Neural crest cell (in vitro differentiated cells): ENCODE measurements at places on chromosomes 5 and 9. TPM values are rescaled to one million over a fixed set of nuclear protein-coding genes. Genes with fewer than 3 reads are reported as not detected.

The CER1 gene
- total RNA-seq: 0.32 and 0.40 TPM in 2 replicates

The MAMDC2 gene
- 0.21 and 0.25 TPM in 2 replicates for total RNA-seq

The LCN12 gene
- total RNA-seq: 0.50 and 1.1 TPM in 2 replicates

The THOC3 gene
- total RNA-seq: 77.1 and 89.0 TPM in 2 replicates

The CDC20B gene
- not detected in 2 replicates for total RNA-seq

The MLLT3 gene
- total RNA-seq: 53.7 and 57.3 TPM in 2 replicates

- no peak overlapping the region for H3K27ac ChIP-seq
- no peaks in the 10 kb centered on the region for H3K27me3 ChIP-seq
- H3K4me3 ChIP-seq: no peak overlapping the region
- H3K36me3 ChIP-seq: peaks cover 3% of the 10 kb centered on the region
These were observed 13.4 kb downstream of the ADAM19 start for GRCh38 chr5:157562111-157562581.

GRCh38 chr5:95027775-95028174 is 257.1 kb downstream of the MCTP1 start:
- no peak overlapping the region for H3K4me3 ChIP-seq
- no peaks in the 10 kb centered on the region for H3K4me1 ChIP-seq
- H3K27ac ChIP-seq: no peak overlapping the region
- H3K27me3 ChIP-seq: no peaks in the 10 kb centered on the region
- peaks cover 6% of the 10 kb centered on the region for H3K36me3 ChIP-seq

- H3K27ac ChIP-seq: peak overlapping the region; percentile 45
- peak overlapping the region; percentile 87 for H3K4me3 ChIP-seq
- H3K27me3 ChIP-seq: no peaks in the 10 kb centered on the region
- peaks cover 47% of the 10 kb centered on the region for H3K4me1 ChIP-seq
- no peak for DNase-seq
These were observed 158.7 kb upstream of the IER5L start for GRCh38 chr9:129336601-129337331.

- no peaks in the 10 kb centered on the region for H3K27me3 ChIP-seq
- H3K4me1 ChIP-seq: no peaks in the 10 kb centered on the region
- H3K27ac ChIP-seq: no peak overlapping the region
- DNase-seq: no peak
These were observed 112.6 kb downstream of the TMC1 start for GRCh38 chr9:72633966-72634365.

DNA sequence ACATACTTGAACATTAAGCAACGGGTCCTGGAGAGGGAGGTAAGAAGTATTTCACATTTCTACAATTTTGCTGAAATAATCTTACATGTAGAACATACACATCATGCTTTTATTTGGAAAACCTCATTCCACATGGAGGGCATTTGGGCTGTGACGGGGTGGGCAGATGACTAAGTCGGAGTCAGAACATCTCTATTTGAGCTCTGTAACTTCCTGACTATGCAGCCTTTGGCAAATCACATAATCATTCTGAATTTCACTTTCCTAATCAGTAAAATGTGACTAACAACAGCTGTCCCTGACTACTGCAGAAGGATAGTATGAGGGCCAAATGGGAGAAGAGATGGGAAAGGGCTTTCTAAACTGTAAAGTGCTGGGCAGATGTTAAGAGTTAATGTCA is 17.1 kb upstream of the IL6ST start:
- no peak overlapping the region for H3K4me3 ChIP-seq
- H3K27me3 ChIP-seq: no peaks in the 10 kb centered on the region
- peaks cover 4% of the 10 kb centered on the region for H3K36me3 ChIP-seq

GRCh38 chr9:92057226-92057625 is 58.0 kb downstream of the SPTLC1 start:
- H3K27ac ChIP-seq: no peak overlapping the region
- no peaks in the 10 kb centered on the region for H3K27me3 ChIP-seq
- peaks cover 23% of the 10 kb centered on the region for H3K4me1 ChIP-seq
- no peak for DNase-seq
- H3K4me3 ChIP-seq: no peak overlapping the region

GRCh38 chr9:127215268-127216209 is 49.0 kb upstream of the GARNL3 start:
- H3K27me3 ChIP-seq: no peaks in the 10 kb centered on the region
- H3K36me3 ChIP-seq: no peaks in the 10 kb centered on the region
- no peak overlapping the region for H3K27ac ChIP-seq
- no peak for DNase-seq
- no peak overlapping the region for H3K4me3 ChIP-seq

DNA sequence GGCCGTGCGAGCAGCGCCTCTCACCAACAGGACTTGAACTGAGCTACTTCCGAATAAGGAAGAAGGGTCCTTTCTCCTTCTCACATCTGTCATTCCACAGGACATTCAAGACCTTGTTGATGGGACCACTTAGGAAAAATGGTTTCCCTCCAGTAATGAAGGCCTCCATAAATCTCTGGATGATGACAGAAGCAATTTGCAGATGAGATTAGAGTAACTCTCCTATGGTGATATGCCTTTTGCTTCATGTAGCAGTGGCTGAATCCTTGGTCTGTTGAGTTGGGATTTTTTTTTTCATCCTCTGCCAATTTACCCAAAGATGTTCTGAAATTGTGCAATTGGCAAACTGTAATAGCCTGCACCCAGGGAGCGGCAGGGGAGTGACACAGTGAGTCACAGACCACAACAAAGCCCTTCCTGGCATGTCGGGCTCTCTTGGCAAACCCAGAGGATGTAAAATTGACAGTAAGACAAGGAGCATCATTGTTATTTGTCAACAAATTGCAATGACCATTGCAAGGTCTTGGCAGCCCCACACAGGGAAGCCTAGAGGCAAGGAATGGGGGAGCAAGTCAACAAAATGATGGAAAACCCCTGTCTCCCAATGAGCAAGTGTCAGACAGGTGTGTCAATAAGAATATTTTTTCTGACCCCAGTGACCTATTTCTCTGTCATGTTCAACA is 275.9 kb downstream of the ACTL7B start:
- DNase-seq: no peak
- no peak overlapping the region for H3K27ac ChIP-seq
- no peaks in the 10 kb centered on the region for H3K36me3 ChIP-seq
- no peak overlapping the region for H3K4me3 ChIP-seq
- no peaks in the 10 kb centered on the region for H3K4me1 ChIP-seq

GRCh38 chr5:111229221-111229835 is 5.1 kb downstream of the CAMK4 start:
- H3K27ac ChIP-seq: no peak overlapping the region
- no peaks in the 10 kb centered on the region for H3K36me3 ChIP-seq
- H3K4me3 ChIP-seq: no peak overlapping the region
- peaks cover 7% of the 10 kb centered on the region for H3K4me1 ChIP-seq

DNA sequence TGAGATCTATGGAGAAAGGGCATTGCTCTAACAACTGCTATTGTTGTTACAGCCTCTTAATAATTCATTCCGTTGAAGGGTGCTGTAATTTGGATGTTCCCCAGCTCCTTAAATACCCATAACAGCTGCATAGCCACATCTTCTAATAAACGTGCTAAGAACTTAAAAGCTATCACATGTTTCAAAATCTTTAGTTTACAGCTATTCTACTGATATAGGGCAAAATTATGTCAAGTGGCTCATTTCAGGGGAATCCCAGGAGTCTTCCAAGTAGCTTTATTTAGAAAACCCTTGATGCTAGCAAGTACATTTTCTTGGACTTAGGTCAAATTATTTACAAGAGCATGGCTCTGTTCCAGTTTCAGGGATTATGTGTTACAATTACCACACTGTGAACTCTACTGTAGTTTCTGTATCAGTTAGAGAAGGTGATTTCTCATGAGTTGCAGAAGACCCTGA is 990.4 kb upstream of the ACO1 start:
- H3K4me3 ChIP-seq: no peak overlapping the region
- peaks cover 12% of the 10 kb centered on the region for H3K4me1 ChIP-seq
- DNase-seq: no peak
- no peaks in the 10 kb centered on the region for H3K27me3 ChIP-seq
- no peak overlapping the region for H3K27ac ChIP-seq

DNA sequence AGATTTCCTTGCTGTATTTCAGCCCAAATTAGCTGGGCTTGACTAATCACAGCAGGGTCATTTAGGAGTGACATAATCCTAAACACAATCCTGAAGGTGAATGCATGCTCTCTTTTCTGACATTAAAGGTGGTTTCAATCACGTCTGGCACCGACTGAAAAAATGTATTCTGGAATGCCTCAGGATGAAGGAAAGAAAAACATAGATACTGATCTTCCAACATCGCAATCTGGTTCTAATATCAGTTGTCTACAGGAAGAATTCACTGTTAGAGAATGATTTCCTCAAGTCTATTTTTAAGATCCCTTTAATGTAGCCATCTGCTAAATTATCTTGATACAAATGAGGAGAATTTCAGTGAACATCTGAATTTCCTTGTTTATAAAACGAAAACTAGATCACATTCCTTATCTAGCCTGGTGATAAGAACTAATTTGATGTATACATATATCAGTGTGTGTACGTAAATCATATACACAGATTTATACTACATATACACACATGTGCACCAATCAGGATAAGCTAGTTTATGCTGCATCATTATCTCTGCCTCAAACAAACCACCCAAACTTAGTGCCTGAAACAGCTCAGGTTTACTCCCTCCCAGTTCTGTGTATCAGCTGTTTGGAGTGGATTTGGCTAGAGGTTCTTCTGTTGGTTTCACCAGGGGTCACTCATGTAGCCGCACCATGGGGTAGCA is 31.3 kb upstream of the TAS2R1 start:
- no peaks in the 10 kb centered on the region for H3K27me3 ChIP-seq
- no peak overlapping the region for H3K4me3 ChIP-seq
- H3K36me3 ChIP-seq: no peaks in the 10 kb centered on the region
- H3K27ac ChIP-seq: no peak overlapping the region
- no peak for DNase-seq

DNA sequence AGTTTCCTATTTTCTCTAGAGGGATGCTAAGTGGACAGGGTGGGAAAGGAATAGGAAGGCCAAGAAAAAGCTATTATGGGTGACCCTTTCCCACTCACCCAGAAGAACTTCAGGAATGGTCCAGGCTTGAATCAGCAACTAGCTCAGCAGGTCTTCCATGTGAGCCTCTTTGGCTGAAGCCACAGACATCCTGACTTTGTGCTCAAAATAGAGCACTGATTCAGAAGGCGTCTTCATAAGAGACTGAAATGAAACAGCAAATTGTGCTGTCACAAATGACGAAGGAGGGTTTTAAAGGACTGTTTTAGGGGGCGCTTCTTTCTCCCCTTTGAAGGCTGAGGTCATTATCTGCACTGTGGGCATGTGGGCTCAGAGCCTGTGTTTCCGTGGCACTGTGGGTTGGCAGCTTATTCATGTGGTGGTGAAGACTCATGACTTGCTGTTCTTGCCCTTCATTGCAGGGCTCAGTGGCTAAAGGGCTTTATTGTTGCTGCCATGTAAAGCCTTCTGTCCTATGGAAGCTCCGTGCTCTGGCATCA is 65.8 kb upstream of the NFIL3 start:
- no peaks in the 10 kb centered on the region for H3K4me1 ChIP-seq
- no peak overlapping the region for H3K27ac ChIP-seq
- DNase-seq: no peak

- H3K4me1 ChIP-seq: no peaks in the 10 kb centered on the region
- H3K36me3 ChIP-seq: no peaks in the 10 kb centered on the region
- DNase-seq: no peak
- H3K27me3 ChIP-seq: no peaks in the 10 kb centered on the region
- H3K4me3 ChIP-seq: no peak overlapping the region
- H3K27ac ChIP-seq: no peak overlapping the region
These were observed 44.2 kb upstream of the MAST4 start for GRCh38 chr5:66551945-66552344.

- no peaks in the 10 kb centered on the region for H3K27me3 ChIP-seq
- H3K4me3 ChIP-seq: no peak overlapping the region
- no peaks in the 10 kb centered on the region for H3K4me1 ChIP-seq
- no peak overlapping the region for H3K27ac ChIP-seq
- H3K36me3 ChIP-seq: no peaks in the 10 kb centered on the region
These were observed 8.6 kb upstream of the CCNH start for GRCh38 chr5:87421307-87421706.

DNA sequence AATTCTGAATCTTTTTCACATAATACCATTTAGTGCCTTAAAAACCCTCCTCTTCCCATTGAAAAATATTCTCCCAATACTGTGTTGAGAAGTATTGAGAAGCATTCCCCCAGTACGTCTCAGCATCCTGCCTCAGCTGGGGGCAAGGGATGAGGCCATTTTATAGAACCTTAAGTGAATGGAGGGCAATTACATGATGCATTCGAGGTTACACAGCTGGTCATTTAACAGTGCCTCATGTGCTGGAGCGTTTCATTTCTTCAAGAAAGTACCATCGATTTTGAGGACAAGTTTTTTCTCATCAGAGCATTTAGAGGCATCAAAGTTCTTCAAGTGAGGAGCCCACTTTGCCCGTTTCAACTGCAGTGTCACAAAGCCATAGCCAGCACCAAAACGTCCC is 135.6 kb downstream of the DOCK2 start:
- H3K27me3 ChIP-seq: peaks cover 14% of the 10 kb centered on the region
- H3K4me1 ChIP-seq: no peaks in the 10 kb centered on the region
- H3K4me3 ChIP-seq: no peak overlapping the region
- no peaks in the 10 kb centered on the region for H3K36me3 ChIP-seq

GRCh38 chr5:138468133-138468965 is 3.1 kb downstream of the EGR1 start:
- H3K36me3 ChIP-seq: peaks cover 20% of the 10 kb centered on the region
- peaks cover 31% of the 10 kb centered on the region for H3K4me1 ChIP-seq
- H3K27ac ChIP-seq: peak overlapping the region; percentile 78
- H3K27me3 ChIP-seq: peaks cover 14% of the 10 kb centered on the region
- DNase-seq: no peak
